Islet precursor cell (in vitro differentiated cells): ENCODE measurements at places on chromosomes 7 and 10.
A peak's percentile ranks its signal among the peaks of the same experiment; 100 is the strongest.

GRCh38 chr10:6089334-6090219 is 743 bp downstream of the RBM17 start:
- peak; percentile 91 for DNase-seq

- no peak for DNase-seq
Observed at GRCh38 chr7:81473236-81473635, 296.6 kb downstream of the HGF start.

GRCh38 chr10:123772645-123773508 is 106.7 kb downstream of the GPR26 start:
- DNase-seq: no peak

DNA sequence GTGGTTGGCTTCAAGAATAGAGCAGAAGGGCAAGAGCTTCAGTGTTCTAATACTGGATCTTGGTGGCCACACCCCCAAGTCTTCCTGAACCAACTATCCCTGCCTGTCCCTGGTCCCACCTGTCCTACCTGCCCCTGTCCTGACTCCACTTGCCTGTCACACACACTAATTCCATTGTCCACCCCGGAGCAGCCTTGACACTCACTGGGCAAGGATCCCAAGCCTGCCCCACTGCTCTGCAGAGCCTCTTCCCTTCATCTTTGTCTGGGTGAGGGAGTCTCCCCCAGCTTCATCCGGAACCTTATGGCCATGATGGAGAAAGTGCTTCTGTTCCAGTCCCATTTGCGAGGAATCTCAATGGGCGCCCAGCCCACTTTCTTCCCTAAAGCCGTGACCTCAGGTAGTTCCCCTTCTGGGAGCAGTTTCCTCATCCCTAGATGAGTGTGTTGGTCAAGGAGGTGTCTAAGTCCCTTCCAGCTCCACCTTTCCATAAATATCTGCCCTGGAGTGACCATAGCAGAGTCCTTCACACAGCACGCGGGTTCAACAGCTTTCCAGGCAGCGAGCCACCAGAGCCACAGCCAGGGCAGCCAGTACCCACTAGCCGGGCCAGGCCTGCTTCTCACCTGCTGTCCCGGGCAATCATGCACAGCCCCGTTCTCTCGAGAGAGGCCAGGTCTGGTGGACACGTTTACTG is 61.5 kb downstream of the VIPR2 start:
- DNase-seq: no peak

GRCh38 chr7:25895792-25896171 is 256.2 kb upstream of the NFE2L3 start:
- no peak for DNase-seq

- no peak for DNase-seq
Observed at GRCh38 chr7:128117691-128118090, 86.5 kb upstream of the LRRC4 start.

GRCh38 chr7:18534481-18534880 is 38.9 kb downstream of the HDAC9 start:
- DNase-seq: no peak
